ENCODE measurements at places on chromosomes 3 and 15.

DNA sequence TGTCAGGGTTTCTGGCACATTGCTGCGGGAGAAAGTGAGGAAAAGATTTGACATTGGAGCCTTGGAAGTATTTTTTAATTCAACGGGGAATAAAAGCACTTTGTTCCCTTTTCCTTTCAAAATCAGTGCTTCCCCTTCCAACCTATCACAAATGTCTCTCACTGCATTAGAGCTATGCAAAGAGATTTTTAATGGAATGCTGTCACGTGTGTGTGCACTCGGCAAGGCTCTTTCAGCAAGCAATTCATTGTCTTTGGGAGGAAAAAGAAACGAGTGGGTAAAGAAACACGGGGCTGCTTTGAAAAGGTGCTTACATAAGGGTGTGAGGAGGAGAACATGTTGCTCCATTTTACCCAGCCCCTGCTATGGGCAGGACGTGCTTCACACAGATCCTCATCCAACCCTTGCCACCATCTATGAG, 490.4 kb upstream of the PROK2 start:
- DNase-seq: peak; percentile 61

DNA sequence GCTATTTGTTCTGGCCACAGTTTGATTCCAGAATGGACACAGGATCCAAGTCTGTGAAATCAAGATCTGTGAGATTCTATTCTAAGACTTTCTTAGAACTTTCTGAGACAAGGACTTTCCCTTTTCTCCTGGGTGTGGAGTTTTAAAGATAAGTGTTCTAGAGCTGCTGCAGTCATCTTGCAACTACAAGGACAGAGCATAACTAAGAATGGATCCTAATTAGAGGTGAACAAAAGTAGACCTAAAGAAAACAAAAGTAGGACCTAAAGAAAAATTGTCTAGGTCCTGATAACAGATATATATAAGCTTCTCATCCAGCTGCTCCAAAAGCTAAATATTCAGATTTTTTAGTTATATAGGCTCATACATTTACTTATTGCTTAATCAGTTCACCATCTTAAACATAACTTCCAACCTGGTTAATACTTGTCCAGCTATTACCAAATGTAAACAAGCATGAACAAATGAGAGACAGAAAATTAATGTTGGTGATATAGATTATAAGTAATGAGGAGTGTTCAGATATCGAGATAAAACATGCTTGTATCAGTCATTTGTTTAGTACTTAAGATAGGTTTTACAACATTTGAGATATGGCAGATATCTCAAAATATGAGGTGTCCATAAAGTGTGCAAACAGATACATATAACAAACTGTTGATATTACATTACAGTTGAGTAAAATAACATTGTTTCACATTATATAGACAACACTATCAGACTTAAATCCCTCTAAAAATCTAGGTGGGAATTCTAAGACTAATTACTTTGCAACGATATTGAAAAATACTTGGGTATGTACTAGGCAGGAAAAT, 75.1 kb downstream of the CD200 start:
- DNase-seq: no peak

- no peak for DNase-seq
These were observed 78.1 kb upstream of the AKAP13 start for GRCh38 chr15:85302271-85302670.

GRCh38 chr3:88535563-88535962, 385.8 kb downstream of the C3orf38 start:
- DNase-seq: no peak

- no peak for DNase-seq
These were observed 72.0 kb downstream of the CPN2 start for GRCh38 chr3:194279101-194279500.

- no peak for DNase-seq
These were observed 236.0 kb downstream of the CACNA2D3 start for GRCh38 chr3:54358316-54358715.

- DNase-seq: no peak
These were observed 325.3 kb downstream of the THSD4 start for GRCh38 chr15:71440489-71441110.

GRCh38 chr15:51576911-51577500, 45.6 kb downstream of the DMXL2 start:
- no peak for DNase-seq

DNA sequence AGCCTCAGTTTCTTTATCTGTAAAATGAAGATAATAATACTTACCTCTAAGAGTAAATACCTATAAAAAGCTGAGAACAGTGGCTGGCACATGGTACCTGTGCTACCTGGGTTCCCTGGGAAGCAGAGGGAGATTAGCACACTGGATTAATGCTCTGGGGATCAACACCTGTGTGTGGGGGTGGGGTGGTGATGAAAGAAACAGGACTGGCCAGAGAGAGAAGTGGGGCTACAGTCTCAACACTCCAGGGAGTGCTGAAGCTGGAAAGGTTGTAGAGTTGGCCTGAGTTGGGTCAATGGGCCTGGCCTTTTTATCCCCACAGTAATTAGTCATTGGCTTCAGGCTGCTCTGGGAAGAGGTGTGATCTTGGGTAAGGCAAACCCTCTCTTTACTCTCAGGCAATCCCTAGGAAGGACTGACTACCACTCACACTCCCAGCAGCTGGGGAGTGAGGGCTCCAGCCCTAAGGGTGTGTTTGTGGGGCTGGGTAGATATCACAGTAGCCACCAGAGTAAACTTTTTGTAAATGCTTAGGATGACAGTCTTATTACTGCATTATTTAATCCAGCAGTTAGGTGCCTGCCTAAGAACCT, 102.5 kb downstream of the SV2B start:
- no peak for DNase-seq

DNA sequence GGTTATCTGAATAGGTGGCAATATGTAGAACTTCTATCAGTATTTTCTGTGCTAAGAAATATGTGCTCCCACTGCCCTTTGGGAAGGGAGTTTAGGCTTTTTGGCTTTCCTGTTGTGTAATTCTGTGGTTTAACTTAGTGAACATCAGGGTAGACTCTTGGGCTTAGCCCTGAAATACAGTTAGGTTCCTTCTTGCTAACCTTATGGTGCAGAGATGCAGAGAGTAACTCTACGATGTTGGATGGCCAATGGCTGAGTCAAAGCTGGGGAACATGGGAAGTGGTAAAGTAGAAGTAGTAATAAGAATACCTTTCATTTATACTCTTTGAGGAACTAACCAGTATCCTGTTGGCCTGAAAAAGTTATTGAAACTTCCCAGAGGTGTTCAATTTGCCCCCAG, 80.8 kb upstream of the IL12A start:
- no peak for DNase-seq

DNA sequence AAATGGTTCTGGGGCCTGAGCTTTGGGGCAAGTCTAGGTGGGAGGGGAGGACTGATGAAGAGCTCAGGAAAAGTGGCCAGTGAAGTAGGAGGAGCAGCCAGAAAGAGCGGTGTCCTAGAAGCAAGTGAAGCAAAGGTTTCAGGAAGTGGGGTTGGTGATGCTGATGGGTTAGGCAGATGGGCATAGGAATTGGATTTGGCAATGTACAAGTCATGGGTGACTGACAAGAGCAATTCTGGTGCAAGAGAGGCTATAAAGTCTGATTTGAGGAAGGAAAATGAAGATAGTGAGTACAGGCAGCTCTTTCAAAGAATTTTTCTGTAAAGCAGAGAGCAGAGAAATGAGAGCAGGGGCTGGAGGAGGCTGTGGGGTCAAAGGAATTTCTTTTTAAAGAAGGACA, 19.7 kb downstream of the ALPK3 start:
- no peak for DNase-seq

DNA sequence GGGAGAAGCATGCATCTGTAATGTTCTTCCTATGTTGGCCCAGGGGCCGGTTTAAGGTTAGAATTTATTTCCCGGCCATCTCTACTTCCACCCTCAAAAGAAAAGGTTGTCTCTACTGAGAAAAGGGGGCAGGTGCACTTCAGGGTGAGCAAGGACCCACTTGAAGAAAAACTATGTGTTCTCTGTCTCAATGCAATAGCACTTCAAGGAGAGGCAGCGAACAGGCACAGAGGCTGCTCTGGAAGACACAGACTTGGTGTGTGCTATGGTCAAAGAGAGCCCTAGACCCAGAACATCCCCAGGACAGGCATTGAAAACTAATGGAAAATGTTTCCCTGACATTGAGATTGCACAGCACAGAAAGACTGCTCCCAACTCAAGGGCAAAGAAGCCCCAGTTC, 7.6 kb downstream of the MINDY4B start:
- no peak for DNase-seq

DNA sequence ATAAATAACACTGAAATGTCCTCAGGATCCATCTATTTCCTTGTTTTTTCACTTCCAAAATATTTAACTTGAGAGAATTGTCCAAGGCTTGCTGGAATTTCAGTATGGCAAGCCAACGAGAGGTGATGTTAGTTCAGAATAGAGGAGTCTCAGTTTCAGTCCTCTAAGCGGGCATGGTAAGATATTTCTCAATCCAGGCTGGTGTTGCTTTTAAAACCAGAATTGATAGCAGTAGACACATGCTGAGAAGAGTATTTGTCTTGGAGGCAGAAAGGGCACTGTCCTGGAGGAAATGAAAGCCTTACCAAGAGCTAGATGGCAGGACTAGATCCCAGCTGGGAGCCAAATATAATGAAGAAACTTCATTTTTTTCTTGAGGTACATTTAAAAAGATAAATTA, 23.1 kb downstream of the PHLDB2 start:
- DNase-seq: no peak

- no peak for DNase-seq
These were observed 119.9 kb upstream of the RASGRP1 start for GRCh38 chr15:38684440-38685010.

- DNase-seq: no peak
These were observed 3.4 kb downstream of the TMCC1 start for GRCh38 chr3:129890125-129890524.

DNA sequence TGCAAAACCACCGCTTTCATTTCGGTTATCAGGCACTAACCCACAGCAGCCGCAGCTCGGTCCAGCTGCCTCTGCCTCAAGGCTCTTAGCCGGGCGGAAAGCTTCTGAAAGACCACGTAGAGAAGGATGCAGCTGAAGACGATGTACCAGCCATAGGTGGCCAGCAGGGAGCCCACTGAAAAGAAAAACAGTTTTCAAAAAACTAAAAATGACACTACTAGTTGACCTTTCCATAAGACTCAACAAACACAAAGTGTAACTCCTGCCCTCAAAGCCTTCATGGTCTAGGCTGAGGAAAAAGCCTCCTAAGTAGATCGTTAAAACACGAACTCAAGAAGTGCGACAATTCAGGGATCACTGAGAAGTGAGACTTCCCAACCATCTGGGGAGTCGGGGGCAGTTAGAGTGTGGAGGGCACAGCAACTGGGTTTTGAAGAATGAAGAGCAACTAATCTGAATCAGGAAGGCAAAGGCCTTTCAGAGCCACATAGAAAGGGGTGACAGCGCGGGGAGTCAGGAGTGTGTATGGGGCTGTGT, 716 bp downstream of the SELENOS start:
- DNase-seq: no peak

DNA sequence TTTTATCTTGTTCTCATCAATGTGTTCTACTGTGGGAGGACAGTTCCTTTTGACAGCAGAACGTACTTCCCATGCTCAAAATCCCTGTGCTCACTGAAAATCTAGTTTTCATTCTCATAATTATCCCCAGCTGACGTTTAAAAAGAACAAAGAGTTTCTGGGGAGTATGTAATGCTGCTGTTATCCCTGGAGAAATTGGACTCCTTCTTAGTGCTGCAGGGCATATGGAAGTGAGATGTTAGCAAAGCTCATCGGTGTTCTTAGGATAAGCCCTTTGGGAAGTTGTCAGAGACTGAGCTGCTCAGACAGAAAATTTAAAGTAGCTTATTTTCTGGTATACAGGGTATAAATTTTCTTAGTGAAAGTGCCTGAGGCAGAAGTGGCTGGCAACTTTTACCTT, 66.5 kb downstream of the CDAN1 start:
- DNase-seq: no peak

- peak; percentile 25 for DNase-seq
These were observed 508.9 kb upstream of the TBL1XR1 start for GRCh38 chr3:177705976-177706823.

- no peak for DNase-seq
These were observed 102.7 kb downstream of the SCAPER start for GRCh38 chr15:76802411-76802810.

DNA sequence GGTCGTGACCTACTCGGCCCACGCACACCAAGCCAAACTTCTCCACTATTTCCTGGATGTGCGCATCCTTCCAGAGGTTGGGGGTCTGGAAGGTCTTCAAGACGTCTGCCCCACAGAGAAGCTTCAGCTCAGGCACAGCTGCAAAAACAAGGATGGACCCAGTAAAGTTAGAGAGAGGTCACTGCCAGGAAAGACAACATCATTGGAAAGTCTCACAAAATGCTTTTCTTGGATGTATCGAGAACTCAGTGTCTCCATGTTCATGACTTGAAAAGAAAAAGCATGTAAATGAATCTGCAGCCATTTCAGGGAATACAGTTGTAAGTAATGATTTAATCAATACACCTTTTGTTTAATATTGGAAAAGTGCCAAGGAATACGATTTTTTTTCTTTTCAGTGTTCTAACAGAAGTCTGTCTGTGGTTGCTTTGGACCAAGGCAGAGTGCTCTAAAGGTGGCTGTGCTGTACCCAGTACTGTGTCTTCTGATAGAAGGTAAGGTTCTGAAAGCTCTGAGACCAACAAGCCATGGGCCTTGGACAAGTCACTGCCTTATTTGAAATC, 21.8 kb upstream of the RBP1 start:
- DNase-seq: no peak

DNA sequence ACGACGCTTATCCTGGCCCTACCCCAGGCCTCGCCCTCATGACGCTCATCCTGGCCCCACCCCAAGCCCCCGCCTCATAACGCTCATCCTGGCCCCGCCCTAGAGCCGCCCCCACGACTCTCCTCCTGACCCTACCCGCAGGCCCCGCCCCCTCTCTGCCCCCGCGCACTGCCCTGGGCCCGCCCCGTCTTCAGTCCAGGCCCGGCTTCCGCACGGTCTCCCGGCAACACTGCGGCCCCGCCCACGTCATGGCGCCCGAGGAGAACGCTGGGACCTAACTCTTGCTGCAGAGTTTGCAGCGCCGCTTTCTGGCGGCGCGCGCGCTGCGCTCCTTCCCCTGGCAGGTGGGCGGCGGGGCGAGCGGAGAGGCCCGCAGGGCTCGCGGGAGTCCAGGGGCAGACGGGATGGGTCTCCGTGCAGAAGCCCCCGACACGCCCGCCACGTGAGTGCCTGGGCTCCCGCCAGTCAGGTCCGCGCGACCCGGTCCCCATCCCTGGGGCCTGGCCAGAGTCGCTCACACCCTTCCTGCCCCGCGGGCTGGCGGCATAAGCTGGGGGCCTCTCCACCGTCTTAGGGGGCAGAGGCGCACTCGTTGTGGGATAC, 52.5 kb upstream of the ROPN1B start:
- DNase-seq: peak; percentile 100

- no peak for DNase-seq
These were observed 282.9 kb upstream of the RARB start for GRCh38 chr3:25145176-25145575.

GRCh38 chr3:31903686-31904431, 77.2 kb downstream of the OSBPL10 start:
- DNase-seq: no peak

Measured in nucleus accumbens (tissue), 56 donors.